ENCODE measurements at places on chromosomes 6 and 20. TPM values are rescaled to one million over a fixed set of nuclear protein-coding genes. Genes with fewer than 3 reads are reported as not detected.

DNA sequence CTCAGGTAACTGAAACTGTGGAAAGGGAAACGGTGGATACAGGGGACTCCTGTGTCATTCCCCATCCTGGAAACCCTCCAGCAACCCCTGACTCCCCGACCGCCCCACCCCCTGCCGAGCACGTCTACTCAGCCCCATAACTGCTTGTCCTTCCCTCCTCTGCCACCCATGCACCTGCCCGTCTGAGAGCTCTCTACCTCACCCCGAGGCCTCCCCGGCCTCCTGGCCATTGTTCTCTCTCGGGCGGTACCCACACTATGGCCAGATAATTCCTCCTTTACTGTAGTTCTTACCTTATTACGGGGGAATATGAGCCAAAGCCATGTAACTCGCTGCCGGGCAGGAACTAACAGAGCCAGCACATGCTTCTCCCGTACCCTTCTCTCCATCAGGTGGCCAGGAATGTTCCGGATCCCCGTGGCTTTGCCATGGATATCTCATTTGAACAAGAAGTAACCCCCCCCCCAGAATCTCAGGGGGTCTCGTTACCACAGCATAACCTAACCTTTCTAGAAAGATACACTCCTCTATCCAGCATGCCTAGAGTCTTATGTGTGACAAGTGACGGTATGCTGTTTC lies 4.8 kb upstream of the IRF4 start:
- no peak for DNase-seq

Gene EDN1
- total RNA-seq: 77.8 TPM

DNA sequence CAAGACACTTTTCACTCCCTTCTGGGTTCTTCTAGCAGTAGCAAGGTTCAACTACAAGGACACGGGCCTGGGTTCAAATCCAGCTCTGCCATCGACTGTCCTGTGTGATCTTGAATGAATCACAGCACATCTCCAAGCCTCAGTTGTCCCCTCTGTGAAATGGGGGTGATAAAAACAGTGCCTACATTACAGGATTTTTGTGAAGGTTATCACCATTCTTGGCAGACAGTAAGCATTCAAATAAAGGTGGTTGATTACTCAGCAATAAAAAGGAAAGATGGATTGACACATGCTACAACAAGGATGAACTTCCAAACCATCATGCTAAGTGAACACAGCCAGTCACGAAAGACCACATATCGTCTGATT lies 6.6 kb upstream of the TGM2 start:
- no peak for DNase-seq

DNA sequence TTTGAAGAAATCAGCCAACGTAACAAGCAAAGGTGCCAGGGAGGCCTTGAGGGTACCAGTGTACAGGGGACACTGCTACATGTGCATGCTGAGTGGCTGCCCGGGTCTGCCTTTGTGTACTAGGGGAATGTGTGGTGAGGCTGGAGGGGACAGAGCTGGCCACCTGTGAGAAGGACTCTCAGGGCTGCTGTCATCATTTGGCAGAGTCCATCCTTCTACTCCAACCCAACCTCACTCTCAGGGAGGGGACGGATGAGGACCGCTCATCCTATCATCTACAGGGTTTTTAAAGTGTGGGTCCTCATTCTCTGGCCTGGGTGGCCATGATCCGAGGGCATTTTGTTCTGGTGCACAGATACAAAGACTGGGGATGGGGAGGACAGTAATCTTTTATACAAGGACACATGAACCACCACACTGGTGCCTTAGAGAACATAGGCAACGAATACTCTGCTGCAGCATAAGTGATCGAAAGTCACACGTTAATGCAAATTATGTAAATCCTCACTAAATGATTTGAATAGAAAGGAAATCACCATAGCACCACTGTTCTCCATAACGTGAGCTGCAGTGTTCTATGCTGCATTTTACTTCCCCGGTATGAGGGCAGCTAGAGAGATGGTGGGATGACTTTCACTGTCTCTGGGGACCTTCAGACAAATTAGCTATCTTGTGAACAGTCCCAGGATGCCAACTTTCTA lies 181.4 kb downstream of the GMPR start:
- DNase-seq: no peak

Gene KIAA1755
- not detected for total RNA-seq

DNA sequence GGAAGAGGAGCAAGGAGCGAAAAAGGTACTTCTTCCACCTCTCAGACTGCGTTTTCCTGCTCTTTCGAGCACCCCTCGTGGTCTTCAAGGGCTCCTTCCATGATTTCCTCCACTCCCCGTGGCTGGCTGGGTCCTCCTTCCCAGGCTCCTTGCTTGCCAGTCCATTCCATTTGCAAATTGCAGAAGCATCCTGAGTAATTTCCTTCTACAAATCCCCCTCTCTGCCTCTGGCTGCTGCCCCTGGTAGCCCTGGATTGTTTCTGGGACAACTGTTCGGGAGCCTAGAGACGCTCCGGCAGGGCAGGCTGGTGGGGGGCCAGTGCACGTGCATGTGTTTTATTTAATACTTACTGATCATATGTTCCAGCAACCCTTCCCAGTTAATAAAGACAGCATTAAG lies 173.1 kb downstream of the ZMYND8 start:
- no peak for DNase-seq

DNA sequence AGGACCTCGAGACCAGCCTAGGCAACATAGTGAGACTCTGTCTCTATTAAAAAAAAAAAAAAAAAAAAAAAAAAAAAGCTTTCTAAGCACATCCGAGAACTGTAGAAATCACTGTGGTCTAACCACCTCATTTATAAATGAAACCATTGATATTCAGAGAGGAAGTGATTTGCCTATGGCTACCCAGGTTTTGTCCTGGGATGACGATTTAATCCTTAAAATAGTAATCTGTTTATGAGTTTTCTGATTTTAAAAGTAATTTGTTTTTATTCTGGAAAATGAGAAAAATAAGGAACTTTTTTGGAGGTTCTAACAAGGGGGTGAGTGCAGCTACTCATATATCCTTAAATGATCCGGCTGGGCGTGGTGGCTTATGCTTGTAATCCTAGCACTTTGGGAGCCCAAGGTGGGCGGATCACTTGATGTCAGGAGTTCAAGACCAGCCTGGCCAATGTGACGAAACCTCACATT lies 6.5 kb upstream of the BTN3A2 start:
- no peak for DNase-seq

Gene RALGAPA2
- total RNA-seq: 47.5 TPM

Gene EGFL8
- total RNA-seq: not detected

Gene LTA
- total RNA-seq: not detected

- DNase-seq: no peak
Observed at GRCh38 chr6:105983763-105984162, 102.4 kb upstream of the PRDM1 start.

Gene OR10C1
- not detected for total RNA-seq

- no peak for DNase-seq
Observed at GRCh38 chr20:1154691-1155090, 30.1 kb downstream of the TMEM74B start.

Gene SLC17A2
- total RNA-seq: not detected

GRCh38 chr6:38571721-38572120 lies 68.0 kb downstream of the BTBD9 start:
- no peak for DNase-seq

DNA sequence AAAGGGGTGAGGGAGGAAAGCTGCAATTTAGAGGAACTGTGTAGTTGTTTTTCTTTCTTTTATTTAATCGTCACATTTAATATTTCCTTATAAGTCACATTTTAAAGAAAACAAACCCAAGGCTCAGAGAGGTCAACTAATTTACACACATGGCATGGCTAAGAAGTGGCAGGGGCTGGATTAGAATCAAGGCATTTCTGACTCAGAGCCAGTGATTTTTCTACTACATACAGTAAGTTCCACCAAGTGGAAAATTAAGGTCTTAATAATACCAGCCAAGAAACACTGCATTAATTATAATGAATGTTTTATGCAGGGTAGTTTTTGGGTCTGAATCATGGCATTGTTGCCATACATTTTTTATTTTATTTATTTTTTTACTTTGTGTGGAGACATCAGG lies 607.7 kb upstream of the CITED2 start:
- peak; percentile 89 for DNase-seq

DNA sequence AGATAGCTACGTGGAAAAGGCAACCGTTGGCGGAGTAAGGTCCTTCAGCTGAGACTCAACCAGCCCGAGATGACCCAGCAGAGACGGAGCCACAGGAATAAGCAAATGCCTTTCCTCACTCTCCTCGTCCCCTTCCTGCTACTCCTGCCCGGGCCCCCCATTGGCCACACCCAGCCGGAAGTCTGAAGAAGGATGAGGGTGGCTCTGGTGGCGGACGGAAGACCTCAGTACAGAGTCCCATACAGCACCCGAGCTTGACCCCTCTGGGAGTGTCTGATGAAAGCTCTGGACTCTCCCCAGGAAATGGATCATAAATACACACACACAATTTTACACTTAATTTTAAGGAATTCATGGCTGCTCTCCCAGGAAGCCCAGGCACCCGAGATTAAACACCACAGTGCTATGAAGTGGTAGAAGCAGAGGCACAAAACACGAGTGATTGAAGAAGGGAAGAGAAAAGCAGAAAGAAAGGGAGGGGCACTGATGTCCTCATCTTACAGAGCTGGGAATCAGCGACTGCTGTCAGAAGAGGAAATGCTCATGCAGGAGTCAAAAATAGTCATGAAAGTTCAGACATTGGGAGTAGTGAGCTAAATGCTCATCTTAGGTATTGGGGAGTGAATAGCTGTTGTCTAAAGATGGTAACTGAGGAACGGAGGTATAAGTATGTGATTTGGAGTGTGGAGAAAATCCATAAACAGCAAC lies 125.6 kb downstream of the BANF2 start:
- DNase-seq: no peak

- DNase-seq: peak; percentile 91
Observed at GRCh38 chr6:1686117-1687098, 76.7 kb downstream of the FOXC1 start.

- DNase-seq: no peak
Observed at GRCh38 chr6:108502832-108503231, 57.9 kb upstream of the FOXO3 start.

DNA sequence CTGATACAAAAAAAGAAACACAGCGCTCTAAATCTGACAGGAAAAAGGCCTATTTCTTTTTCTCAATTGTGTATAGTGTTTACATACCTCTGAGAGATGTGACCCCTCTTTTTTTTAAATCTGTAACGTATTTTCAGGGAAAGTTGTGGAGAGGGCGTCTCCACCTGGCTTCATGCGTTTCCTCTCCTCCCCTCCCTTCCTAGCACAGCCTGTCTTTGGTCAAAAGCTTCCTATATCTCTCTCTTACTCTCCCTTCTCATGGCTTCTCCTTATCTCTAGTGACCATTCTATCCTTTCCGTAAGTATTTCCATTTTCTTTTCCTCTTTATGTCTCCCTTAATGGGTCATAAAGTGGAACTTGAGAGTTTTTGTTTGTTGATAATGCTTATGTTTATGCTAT lies 458.9 kb downstream of the HACE1 start:
- DNase-seq: no peak

GRCh38 chr6:138275976-138276375 lies 57.7 kb upstream of the PBOV1 start:
- DNase-seq: no peak

Measured in renal cortical epithelial cell (primary cell).